Foreskin fibroblast (primary cell): ENCODE measurements at places on chromosomes 6 and 20.

DNA sequence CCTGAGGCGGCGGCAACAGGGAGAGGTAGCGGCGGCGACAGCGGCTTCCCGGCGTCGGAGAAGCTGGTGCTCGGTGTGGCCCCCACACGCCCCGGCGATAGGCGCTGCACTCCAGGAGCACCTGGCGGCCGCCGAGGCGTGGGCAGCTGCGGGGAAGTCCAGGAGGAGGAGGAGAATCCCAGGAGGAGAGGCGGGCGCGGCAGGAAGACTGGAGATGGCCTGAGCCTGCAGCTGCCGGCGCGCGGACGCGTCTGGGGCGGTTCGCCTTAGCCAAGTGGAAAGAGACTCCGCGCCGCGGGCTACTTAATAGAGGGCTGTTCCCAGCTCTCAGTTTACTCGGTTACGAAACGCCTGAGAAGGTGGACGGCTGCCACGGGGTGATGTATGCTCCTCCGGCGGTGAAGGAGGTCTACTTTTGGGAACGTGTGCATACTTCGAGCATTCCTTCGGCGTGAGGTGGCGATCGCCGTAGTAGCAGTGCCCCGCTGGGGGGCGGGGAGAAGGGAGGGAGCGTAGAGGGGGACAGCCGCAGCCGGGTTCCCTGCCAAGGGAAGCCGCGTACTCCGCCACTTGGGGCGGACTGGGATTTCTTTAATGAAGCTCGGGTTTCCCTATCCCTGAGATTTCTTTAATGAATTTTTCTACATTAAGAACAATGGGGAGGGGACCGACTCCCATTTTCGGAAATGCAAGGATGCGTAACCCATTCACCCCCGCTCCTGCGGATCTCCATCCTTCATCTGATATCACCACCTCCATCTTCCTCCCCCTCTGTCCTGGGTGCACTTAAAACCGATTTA is at the start of gene COL12A1:
COL12A1 (minus strand) TSS at position 278 of the 800 bp plus-strand sequence. CDS start 3,261 bp downstream, outside the sequence.
- peak; percentile 99 for DNase-seq

DNA sequence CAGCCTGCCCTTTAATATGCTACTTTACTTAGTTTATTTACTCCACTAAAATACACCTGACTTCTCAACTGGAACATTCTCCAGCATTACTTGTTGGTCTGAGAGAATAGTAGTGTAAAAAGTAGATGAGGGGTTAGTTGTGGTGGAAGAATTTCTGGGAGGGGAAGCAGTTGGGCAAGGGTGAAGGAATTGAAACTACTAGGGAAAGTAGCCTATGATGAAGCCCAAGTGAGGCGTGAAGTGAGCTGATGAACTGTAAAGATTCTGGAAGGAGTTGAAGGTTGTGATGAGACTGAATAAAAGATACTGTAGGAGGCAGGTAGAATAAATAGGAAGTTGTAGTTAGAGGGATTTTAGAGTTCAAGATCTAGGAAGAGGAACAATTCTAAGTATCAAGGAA is 72.5 kb downstream of the ITCH start:
- DNase-seq, result no peak

DNA sequence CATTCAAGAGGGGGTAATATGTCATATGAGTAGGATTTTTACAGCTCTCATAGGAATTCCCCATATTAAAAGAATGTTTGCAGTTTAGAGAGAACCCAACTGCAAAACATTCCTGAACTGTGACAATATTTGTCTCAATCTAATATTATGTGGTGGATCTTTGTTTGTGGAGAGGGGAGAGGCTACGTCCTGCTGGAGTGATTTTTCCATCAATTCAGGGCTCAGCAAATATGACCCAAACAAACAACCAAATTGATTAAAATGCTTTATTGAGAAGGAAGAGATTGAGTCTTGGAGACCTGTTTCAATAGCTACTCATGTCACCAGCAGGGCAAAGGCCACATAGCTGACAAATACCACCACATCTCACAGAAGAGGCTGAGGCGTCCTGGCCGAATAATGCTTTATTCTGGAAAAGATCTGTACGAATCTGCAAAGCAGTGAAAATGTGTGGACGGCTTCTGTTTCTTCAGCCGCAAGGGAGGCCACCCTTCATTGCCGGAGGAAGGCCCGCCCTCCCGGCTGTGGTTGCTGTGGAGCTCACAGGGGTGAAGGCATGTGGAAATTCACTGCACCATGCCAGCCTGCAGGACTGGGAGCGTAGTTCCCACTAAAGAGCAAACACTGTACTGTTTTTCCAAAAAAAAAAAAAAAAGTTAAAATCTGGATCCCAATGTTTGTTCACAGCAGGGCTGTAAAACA is 89.7 kb upstream of the QKI start:
- DNase-seq, result no peak

- DNase-seq, result peak; percentile 76
These were observed 36.9 kb downstream of the ARHGAP18 start for GRCh38 chr6:129672881-129673631.

DNA sequence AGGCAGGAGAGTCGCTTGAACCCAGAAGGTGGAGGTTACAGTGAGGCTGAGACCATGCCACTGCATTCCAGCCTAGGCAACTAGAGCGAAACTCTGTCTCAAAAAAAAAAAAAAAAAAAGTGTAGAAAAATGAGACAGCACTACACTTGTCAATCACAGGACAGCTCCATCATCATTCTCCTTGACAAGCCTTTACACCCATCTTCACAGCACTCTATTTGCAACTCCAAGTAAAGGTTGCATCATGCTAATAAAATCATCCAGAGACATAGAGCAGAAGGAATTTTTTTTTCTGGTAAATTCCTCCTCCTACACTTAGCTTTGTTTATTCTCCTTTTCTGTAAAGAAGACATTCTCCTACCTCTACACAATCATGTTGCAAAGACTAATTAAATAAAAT is 791.0 kb upstream of the HS3ST5 start:
- no peak for DNase-seq

DNA sequence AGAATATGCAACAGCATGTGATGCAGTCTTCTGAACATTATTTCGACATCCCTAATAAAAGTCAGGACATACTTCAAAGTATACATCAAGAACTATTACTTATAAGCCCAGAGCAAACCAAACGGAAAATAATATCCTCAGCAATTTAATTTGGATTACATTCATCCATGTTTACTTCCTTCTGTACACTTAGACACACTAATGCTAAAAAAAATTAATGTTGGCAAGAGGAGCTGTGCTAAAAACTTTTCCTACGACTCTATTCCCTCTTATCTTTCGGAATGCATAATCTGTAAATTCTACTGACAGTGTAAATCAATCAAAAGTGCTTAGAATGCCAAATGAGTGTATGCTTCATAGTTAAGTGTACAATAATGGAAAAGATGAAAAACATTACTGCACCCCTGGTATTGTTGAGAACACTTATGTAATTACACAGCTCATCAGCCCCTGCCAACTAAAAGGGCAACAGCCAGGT is 301.2 kb upstream of the HSF2 start:
- peak; percentile 1 for DNase-seq

- peak; percentile 57 for DNase-seq
These were observed 103.1 kb upstream of the SPACA1 start for GRCh38 chr6:87944541-87944954.

GRCh38 chr6:118100717-118101116 is 193.7 kb downstream of the SLC35F1 start:
- DNase-seq, result no peak

DNA sequence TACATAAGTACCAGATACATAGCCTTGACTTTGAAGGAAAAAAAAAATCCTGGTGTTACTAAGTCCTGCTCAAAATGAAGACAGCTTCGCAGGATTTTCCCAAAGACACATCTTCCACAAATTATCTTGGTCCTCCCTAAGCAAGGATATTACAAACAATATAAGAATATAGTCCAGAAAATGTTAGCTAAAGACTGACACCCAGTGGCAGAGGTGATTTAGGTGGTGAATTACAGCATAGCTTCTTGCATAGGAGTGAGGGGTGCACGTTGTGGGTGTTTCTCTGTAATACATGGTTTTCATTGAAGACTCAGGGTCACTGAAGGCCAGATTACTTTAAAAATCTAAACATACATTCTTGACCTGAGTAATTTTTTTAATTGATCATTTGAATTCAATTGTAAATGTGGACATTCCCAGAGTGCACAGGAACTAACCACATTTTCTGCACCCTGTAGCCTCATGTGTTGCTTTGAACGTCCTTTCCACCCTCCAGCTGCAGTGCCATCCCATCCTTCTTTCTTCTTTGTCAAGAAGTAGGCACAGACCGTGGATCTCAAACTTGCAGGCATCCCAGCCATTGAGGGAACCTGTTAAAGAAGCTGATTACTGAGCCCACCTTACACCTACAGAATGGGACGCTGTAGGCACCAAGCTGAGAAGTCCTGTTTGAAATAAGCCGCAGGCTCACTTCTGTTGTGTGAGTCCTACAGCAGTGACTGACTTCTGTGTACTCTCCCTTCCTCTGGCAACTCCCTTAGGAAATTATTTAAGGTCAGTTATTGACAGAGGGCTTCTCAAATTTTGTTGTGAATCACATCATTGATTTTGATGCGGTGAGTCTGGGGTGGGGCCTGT is 102.6 kb downstream of the PERP start:
- peak; percentile 53 for DNase-seq

- DNase-seq, result no peak
These were observed 10.5 kb upstream of the FANCE start for GRCh38 chr6:35441642-35442041.

DNA sequence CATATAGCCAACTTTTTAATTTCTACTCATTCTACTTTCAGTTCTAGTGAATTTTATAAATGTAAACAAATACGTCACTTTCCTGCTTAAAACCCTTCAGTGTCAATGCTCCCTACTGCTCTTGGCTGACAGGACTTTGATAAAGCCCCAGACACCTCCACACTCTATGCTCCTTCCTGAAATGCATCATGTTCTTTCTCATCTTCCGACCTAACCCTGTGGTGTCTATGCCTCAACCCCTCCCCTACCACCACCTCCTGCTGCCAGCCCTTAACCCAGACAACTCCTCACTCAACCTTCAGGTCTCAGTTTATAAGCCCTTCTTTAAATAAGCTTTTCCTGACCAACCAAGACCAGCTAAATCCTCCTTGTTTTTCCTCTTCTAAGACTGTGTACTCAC is 19.1 kb downstream of the TLDC2 start:
- DNase-seq, result no peak

DNA sequence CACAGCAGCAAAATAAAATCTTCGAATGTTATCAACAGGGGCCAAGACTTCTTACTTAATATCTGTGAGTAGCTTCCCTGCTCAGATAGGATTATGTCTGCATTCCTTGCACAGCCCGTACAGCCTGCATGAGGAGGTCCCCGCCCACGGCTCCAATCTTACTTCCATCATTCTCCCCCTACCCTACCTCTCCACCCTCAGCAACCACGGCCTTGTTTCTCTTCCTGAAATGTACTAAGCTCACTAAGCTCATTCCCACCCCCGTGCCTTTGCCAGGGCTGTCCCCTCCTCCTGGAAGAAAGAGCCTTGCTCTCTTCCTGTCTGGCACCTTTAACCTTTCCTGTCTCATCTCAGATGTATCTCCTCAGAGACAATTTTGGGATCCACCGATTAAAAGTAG is 120.4 kb downstream of the BCAS1 start:
- DNase-seq, result no peak

DNA sequence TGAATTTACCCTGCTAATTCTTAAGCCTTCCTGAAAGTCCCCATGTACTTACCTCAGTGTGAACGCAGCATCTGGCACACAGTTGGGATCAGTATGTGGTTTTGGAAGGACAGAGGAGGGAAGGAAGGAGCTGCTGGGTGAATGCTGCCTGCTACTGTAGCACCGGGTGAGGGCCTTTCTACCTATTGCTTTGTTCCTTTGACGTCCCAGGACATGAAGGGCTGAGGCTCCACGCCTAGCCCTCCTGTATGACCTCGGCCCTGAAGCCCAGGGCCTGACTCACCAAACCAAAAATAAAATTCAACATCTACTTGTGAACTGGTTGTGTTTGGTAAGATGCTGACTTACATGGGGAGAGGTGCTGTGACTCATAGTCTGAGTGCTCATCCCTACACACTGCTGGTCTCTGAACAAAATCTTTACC is 51.1 kb downstream of the ARID1B start:
- DNase-seq, result peak; percentile 92

DNA sequence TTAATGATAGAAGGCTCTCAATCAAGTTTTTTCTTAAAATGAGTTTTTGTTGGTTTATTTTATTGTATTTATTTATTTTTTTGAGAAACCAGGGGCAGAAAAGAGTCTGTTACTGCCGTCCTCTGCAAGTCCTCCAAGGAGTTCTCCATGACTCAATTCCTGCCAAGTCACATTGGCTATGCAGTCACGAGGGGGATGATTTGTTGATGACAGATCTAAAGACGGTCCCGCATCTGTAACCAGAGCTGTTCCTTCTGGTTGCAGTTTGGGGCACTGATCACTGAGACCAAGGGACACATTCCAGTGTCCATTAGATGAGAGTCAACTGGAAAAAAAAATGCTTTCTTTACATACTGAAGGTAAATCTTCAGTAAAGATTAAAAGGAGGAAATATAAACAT is 13.9 kb upstream of the TSHZ2 start:
- DNase-seq, result no peak

DNA sequence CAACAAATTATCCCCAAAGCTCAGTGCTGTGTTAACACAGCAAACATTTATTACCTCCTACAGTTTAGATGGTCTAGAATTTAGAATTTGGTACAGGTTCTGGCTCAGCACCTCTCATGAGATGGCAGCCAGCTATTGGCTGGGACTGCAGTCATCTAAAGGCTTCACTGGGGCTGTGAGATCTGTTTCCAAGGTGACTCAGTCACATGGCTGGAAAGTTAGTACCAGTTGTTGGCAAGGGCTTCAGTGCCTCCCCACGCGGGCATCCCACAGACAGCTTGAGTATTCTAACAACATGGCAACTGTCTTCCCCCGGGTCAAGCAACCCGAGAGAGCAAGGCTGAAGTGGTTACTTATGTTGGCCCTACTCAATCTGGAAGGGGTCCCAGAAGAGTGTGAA is 44.8 kb upstream of the F13A1 start:
- no peak for DNase-seq

- DNase-seq, result peak; percentile 91
These were observed 3.1 kb upstream of the MAVS start for GRCh38 chr20:3843490-3843889.

DNA sequence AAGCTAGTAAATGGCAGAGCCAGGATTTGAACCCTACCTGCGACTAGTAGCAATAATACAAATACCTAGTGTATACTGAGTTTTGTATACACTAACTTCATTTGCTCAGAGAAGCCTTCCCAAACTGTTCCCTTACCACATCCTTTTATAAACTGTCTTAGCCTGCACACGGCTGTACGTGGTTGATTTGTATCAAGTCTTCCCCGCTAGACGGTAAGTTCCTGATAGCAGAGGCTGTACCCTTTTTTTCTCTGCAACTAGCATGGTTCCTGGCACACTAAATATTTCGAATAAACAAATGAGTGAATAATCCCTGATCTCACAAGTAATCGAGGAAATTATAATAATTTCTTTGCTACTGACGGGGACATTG is 636 bp downstream of the RTF2 start:
- DNase-seq, result no peak

GRCh38 chr6:166366921-166367320 is 15.8 kb downstream of the MPC1 start:
- no peak for DNase-seq

GRCh38 chr6:2517401-2517800 is 233.3 kb downstream of the MYLK4 start:
- no peak for DNase-seq
